Muscle of back (tissue), 13 donors: ENCODE measurements at places on chromosomes 11 and 22. TPM values are rescaled to one million over a fixed set of nuclear protein-coding genes. Genes with fewer than 3 reads are reported as not detected.
A peak's percentile ranks its signal among the peaks of the same experiment; 100 is the strongest.

DNA sequence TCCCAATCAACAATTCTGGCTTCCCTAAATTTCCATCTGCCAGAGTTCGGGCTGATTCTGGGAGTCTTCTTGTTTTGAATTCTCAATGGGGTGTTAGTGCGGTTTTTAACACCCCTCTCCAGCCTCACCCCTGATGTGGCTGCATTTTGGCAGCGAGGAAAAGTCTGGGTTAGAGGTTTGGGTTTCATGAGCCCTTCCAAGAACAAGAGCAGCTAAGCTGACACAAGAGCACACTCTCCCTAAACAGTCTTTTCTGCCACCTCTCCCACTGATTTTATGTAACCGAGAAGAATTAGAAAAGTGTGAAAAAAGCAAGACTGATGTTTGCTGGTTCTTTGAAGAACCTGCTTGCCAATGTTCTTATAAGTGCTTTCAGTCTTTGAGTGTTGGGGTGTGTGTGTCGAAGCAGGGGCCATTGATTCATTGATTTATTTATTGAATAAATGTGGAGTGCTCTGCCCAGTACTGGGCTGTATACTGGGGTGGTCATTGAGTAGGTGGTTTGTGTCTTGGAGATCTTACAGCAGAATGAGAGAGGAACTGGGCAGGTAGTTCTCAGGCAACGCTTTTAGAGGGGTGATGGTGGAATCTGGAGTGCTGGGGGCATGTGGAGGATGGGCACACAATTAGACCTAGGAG, 101.5 kb downstream of the TRAF6 start:
- DNase-seq = no peak

DNA sequence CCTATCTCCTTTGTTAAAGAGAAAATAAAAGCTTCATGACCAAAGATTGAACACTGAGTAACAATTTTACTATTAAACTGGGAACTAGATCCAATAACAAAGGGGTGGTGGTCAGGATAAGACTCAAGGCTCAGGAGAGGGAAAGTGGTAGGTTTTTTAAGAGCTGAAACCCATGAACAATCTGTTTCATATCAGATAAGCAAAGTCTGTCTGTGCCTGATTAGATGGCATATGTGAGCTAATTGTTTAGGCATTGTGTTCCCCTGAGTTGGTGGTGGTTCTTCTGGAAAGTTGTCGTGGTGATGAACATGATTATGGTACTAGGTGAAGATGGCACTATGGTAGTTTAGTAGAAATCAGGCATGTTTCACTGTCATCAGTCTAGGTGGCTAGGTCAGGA, 24.4 kb downstream of the USP47 start:
- DNase-seq = no peak

GRCh38 chr22:26561756-26562417, 28.0 kb downstream of the TPST2 start:
- DNase-seq = no peak

DNA sequence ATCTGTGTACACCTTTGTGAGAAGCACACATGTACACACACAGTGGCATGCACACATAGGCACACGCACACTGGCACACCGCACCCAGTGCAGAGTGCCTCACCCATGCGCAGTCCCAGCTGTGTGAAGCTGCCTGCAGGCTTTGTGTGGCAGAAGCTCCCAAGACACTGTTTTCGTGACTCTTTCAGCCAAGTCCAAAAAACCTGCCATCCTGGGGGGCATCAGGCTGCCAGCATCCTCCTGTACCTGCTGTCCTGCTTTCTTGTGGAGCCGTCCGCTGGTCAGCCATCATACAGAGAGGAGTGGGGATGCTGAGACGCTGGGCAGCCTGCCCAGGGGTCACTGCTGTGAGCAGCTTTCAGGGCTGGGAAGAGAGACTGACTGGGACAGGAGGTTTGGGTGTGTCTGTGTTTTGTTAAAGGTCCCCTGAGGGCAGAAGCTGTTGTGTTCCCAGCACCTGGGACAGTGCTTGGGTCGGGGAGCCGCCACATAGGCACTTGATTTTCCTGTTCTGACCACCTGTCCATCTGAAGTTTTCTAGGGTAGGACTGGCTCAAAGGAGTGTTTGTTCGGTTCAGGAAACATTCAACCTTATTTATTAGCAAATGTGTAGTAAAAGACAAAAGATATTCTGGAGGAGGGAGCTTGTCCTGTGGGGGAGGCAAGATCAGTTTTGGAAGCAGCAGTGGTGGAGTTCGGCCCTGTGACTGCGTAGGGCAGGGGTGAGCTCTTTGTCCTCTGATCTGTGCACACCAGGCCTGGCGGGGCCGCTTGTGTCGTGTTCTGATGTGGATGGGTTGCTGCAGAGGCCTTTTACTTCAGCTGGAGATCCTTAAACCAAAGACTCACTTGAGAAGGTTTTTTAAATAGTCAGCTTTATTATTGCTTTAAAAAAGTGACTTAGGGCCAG, 29.7 kb downstream of the AP2A2 start:
- DNase-seq = peak; percentile 38

GRCh38 chr11:57288771-57289579, 35.8 kb downstream of the TNKS1BP1 start:
- no peak for DNase-seq

The OR5AR1 gene
- polyA plus RNA-seq = not detected

The ROBO4 gene
- 29.9 TPM for polyA plus RNA-seq

The FAM227A gene
- polyA plus RNA-seq = 0.90 TPM

The XKR3 gene
- polyA plus RNA-seq = not detected
